ENCODE measurements at places on chromosomes 1 and 21.

GRCh38 chr1:22341791-22342605 lies 109.7 kb upstream of the ZBTB40 start:
- peak; percentile 86 for DNase-seq

GRCh38 chr1:14934867-14935266 lies 218.7 kb upstream of the TMEM51 start:
- DNase-seq: no peak

DNA sequence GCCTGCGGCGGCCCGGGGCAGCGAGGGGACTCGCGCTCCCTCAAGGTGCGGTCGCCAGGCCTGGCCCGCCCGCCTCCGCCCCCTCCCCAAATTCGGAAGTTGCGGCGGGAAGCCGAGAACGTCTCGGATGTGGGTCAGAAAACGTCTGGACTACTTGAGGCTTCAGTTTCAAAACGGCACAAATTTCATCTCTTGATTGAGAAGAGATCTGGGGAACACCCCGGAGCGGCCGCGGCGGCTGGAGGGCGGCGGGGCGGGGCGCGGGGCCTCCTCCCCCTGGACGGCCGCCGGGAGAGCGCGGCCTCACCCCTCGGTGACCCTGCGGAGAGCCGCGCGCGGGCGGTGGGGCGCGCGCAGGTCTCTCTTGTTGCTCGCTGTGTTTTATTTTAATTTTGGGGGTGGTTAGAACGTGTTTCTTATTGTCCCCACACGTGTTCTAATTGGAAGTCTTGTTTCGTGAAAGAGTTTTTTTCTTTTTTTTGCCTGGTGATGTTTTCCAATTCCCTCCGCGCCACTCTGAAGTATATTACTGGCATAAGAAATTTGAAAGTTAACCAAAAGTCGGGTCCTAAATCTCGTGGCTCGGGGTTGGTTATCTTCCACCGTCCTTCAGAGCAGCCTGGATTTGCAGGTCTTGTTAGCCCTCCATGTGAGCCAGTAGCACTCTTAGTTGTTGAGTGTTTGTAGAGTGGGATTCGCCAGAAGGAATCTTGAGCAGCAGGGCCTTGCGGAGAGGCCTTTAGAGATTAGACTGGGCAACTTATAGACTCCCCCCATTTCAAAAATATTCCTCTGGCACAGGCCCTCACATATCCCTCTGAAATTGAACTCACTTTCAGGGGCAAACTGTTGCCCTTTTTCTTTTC lies 749 bp downstream of the PCBP3 start:
- peak; percentile 61 for DNase-seq

DNA sequence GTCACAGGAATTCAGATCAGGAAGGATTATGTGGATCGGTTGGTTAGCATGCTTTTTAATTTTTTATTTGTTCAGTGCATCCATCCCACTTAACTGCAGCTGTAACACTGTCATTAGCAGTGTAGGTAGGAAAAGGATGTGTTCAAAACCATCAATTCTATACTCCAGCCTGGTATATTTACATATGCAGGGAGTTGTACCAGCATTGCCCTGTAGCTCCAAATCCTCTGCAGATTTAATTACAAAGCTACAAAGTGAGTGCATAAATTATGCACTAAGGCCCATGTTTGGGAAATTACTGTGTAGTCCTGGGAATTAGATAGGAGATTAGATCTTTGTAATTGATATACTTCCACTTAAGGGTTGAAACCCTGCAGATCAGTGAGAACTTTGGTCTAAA lies 15.9 kb upstream of the OSBPL9 start:
- peak; percentile 60 for DNase-seq

DNA sequence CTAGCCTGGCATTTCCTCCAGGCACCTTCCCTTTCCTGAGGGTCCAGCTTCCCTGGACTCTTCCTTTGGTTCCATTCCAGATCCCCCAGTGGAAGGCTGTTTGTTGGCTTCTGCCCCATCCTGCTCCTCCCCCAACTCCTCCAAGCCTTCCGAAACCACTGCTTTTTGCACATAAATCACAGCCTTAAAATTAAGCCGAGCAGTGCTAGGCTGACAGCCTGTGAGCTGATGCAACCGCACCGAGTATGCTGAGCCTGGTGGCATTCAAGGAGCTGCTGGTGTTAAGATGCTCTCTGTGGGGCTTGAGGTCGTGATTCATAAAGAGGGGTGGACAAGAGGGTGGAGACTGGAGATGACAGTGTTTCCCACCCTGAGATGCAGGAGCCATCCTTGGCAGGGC lies 266.6 kb upstream of the C1orf174 start:
- DNase-seq: no peak

All from NCI-H69 (cell line).